Stimulated activated CD4-positive, alpha-beta T cell treated with anti-CD3 and anti-CD28 coated beads, TNF-alpha, amount 100 ng/mL, for 1 hour (primary cell): ENCODE measurements at places on chromosomes 6 and 20.

DNA sequence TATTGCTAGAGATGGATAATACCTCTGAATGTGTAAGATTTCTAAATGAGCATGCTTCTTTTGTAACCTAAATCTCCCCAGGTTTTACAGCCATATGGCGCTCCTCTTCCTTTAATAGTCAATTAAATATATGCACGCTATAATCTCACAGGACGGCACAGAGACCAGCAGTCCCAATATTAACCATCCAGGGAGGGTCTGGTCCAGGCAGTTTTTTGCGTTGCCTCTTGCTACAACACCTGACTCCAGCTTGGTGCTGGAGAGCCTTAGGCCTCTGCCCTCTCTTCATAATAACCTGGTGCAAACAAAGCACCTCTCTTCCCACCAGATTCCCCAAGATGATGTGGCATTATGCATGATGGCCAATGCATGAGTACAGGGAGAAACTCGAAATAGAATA is 183.4 kb downstream of the LY86 start:
- DNase-seq: no peak

- DNase-seq: no peak
Observed at GRCh38 chr6:5208471-5208971, 52.2 kb downstream of the LYRM4 start.

DNA sequence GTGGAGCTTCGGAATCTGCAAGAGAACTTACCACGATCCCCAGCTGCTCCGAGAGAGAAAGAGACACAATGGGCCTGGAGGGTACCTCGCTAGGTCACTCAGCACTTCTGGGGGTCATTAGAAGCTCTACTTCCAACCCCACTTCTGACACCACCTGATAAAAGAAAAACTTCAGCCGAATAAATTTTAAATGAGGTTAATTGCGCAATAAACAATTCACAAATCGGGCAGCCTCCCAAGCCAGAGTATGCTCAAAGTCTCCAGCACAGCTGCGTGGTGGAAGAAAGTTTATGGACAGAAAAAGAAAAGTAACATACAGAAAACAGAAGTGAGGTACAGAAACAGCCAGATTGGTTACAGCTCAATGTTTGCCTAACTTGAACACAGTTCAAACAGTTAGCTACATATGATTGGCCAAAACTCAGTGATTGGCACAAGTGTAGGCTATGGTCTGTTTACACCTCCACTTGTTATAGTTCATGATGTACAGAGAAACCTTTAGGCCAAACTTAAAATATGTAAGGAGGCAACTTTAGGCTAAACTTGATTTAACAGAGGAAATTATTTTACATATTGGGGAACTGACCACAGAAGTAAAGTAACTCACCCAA is 52.6 kb downstream of the COL11A2 start:
- DNase-seq: no peak

GRCh38 chr6:26468829-26469228 is 11.1 kb downstream of the BTN2A1 start:
- DNase-seq: no peak

GRCh38 chr6:44228031-44228430 is 4.6 kb downstream of the SLC29A1 start:
- DNase-seq: no peak
